ENCODE measurements at places on chromosomes 12 and 14. TPM values are rescaled to one million over a fixed set of nuclear protein-coding genes. Genes with fewer than 3 reads are reported as not detected.
A peak's percentile ranks its signal among the peaks of the same experiment; 100 is the strongest.

The FAIM2 gene
- not detected for polyA plus RNA-seq

The SOX5 gene
- polyA plus RNA-seq: not detected

The HOXC9 gene
- 5.7 TPM for polyA plus RNA-seq

The ABCD2 gene
- polyA plus RNA-seq: not detected

The KRT6C gene
- polyA plus RNA-seq: not detected

The NELL2 gene
- 0.07 TPM for polyA plus RNA-seq

The DAO gene
- polyA plus RNA-seq: not detected

The PRB2 gene
- polyA plus RNA-seq: not detected

The CLEC6A gene
- not detected for polyA plus RNA-seq

The TAS2R8 gene
- not detected for polyA plus RNA-seq

The PIK3C2G gene
- polyA plus RNA-seq: not detected

The CCDC177 gene
- not detected for polyA plus RNA-seq

- DNase-seq: no peak
Observed at GRCh38 chr12:23771240-23771949, 178.1 kb downstream of the SOX5 start.

GRCh38 chr12:45464699-45465098 lies 248.8 kb downstream of the ANO6 start:
- DNase-seq: no peak

DNA sequence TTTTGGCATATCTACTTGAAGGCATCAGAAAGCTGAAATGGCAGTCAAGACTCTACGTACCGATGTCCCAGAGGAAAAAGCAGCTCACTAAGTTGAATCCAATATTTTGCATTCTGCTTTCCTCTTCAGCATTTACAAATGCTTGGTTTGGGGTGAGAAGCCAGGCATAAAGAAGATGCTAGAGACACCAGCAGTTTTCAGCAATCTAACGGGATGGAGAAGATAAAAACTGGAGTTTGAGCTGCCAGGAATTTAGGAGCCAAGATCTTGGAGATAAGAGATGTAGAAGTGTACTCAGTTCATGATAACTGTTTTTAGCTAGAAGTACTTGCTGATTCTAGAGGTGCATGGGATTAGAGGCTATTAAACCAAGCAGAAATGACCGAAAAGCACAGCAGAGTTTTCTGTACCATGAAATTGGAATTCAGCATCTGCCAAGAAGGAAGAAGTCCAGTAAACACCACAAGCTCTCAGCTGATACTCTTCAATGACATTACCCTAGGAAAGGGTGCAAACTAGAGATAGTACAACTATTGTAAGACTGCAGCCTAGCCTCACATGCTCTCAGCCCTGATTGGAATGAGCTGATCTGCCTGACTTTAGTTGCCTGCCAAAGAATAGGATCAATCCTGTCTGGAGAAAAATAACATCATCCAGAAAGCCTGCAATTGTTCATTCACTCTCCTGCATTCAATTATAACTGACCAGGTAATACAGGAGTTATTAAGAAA lies 7.4 kb upstream of the ALDH1L2 start:
- DNase-seq: no peak

DNA sequence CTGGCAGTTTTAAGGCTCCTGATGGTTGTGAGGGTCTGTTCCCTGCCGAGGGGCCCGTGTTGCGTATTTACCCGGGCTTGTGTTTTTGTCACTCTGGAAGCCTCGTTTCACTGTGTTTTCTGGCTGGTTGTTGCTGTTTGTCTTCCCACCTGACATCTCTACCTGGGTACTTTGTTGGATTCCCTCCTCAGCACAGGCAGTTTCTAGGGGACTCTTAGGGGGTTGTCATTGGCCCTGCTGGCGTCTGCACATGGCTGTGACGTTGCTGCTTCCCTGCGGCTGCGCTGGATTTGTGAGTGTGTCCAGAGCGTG lies 6.4 kb downstream of the FBRSL1 start:
- no peak for DNase-seq

- peak; percentile 56 for DNase-seq
Observed at GRCh38 chr12:117140397-117141096, 41.3 kb upstream of the TESC start.

- DNase-seq: no peak
Observed at GRCh38 chr14:47332939-47333338, 342.5 kb downstream of the MDGA2 start.

- peak; percentile 26 for DNase-seq
Observed at GRCh38 chr12:91098941-91099340, 12.4 kb downstream of the LUM start.

- no peak for DNase-seq
Observed at GRCh38 chr14:37708481-37708880, 113.1 kb downstream of the TTC6 start.

- peak; percentile 53 for DNase-seq
Observed at GRCh38 chr12:617304-617915, 45.8 kb downstream of the NINJ2 start.

DNA sequence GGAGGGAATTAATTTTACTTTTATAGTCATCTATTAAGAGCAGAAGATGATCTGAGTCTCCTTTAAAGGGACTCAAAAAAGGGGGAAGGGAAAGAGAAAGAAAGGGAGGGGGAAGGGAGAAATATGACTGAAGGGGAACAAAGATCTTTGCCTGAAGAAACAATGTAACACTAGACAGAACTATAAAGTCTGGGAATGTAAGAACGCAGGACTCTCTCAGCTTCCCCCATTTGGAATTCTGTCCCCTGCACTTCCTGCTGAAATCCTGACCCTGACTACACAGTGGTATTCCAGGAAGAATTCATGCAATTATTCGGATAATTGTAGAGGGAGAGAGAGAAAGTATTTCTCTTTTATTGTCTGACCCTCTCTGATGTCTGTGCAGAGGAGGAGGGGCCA lies 8.6 kb upstream of the HOXC11 start:
- no peak for DNase-seq

DNA sequence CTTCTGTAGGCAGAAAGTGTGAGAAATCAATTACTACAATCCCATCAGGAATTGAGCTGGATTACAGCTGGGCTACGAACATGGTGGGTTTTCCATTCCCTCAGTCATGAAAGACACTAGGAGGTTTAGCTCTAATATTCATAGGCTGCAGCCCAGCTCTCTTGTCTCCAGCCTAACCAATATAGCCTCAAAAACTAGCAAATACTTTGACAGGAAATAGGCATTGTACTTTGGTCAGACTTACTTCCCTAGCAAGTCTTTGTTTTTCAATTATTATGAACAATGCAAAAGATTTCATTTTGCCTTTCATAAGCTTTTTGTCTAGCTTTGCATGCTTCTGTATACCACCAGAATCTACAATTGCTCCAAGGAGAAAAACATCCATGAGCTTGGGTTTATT lies 296.2 kb downstream of the GPHN start:
- no peak for DNase-seq

DNA sequence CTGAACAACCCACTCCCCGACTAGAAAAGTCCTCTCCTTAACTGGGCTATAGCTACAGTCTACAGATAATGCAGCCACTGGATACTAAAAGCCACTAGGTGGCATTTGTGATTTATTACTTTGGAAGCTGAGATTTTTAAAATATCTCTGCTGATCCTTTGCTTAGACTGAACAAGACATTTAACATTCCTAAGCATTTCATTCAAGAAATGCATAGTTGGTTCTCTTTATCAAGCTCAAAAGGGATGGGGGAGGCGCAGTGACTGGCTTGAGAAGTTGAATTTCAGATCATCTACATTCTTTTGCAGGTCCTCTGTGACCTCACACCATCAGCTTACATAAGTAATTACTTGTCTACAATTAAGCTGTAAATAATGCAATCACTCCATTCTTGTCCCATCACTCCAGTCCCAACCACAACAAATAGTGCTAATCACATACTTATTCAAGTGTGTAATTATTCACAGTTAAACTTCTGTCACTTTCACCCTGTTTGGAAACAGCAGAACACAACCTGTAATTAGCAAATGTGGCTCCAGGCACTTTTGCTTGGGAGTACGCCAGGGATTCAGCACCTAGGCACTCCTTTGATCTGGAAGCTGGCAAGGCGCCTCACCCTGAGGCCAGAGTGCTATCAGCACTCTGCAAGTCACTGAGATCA lies 203.6 kb downstream of the NOVA1 start:
- DNase-seq: no peak

- DNase-seq: no peak
Observed at GRCh38 chr12:118980407-118981014, 830 bp upstream of the SRRM4 start.

GRCh38 chr14:62364800-62365280 lies 602.6 kb downstream of the SNAPC1 start:
- no peak for DNase-seq

DNA sequence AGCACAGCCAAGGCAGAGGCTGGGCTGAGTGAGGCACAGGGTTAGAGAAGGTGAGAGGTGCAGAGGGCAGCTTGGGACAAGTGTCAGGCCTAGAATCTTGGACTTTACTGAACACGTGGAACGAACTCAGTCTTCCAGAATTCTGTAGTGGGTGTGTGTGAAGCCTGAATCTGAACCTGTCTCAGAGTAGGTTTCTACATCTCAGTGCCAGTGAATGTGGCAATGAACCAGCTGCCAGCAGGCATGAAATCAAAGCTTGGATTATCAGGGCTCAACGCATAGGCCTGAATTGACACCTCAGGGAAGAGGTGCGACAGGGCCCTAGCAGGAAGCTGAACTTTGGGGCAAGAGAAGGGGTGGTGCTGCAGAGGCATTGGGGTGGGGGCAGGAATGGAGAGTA lies 104.6 kb downstream of the SAMD4A start:
- DNase-seq: no peak

GRCh38 chr14:99420711-99421110 lies 59.9 kb downstream of the SETD3 start:
- DNase-seq: no peak

- no peak for DNase-seq
Observed at GRCh38 chr12:43728117-43728516, 30.5 kb downstream of the PUS7L start.

GRCh38 chr14:39739796-39740195 lies 307.6 kb upstream of the FBXO33 start:
- DNase-seq: no peak

DNA sequence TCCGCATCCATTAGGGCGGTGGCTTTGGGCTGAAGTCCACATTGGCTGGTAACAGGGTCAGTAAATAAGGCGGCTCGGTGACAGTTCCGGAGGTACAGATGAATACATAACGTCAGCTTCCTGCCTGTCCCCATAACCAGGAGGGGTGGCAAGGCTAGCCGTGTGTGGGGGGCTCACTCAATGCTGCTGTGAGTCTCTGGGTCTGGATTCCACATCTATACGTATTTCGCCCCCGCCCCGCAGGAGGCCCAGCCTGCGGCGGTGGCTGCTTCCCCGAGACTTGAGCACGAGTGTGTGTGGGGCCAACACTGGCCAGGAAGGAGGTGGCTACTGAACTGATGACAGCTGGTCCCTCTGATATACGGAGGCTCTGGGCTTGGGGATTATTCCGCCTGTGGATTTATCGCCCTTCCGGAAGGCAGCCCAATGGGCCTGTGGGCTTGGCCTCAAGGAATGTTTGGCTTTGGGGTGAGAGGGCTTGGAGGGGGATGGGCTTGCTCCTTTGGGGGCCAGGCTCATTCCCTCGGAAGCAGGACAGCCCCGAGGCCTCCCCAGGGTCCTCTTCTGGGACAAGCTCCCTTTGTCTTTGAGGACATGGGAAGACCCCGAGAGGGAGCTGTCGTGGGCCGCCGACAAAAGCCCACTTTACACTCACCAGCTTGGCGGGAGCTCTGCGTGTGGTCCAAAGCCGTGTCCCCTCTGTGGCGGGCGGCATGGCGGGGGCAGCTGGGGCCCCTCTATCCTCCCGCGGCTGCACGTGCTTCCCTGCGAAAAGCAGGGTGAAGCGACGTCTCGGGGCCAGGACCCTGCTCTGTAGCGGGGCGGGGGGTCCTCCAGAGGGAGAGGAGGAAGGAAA lies 82.1 kb downstream of the KIF26A start:
- DNase-seq: no peak

GRCh38 chr12:62714774-62715721 lies 219.9 kb downstream of the PPM1H start:
- DNase-seq: no peak

- DNase-seq: peak; percentile 66
Observed at GRCh38 chr12:117968826-117969659, at the start of gene KSR2. TSS of gene KSR2 (minus strand) at chr12:117968990. CDS start at chr12:117968255, 735 bp downstream.

- DNase-seq: peak; percentile 95
Observed at GRCh38 chr12:52372216-52373154, 5.2 kb upstream of the KRT85 start.

GRCh38 chr12:53049571-53050318 lies at the start of gene TNS2:
TSS of gene TNS2 (plus strand) at chr12:53050065. CDS start at chr12:53050186, 121 bp downstream.
- DNase-seq: peak; percentile 68

DNA sequence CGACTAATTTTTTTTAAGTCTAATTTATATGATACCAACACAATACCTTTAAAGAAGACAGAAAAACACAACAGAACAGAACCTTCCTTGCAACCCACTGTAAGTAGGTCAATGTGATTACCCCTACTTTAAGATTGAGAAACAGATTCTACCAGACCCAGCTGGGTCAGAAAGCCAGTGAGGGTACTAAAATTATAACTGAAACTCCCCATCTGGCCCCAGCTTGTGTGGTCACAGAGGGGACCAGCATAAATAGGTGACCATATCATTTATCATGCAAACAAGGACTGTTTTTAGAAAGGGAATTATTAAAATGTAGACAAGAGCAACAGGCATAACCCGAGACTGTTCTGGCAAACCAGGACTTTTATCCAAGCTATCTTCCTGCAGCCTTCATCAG lies 30.1 kb upstream of the FRMD6 start:
- DNase-seq: no peak

DNA sequence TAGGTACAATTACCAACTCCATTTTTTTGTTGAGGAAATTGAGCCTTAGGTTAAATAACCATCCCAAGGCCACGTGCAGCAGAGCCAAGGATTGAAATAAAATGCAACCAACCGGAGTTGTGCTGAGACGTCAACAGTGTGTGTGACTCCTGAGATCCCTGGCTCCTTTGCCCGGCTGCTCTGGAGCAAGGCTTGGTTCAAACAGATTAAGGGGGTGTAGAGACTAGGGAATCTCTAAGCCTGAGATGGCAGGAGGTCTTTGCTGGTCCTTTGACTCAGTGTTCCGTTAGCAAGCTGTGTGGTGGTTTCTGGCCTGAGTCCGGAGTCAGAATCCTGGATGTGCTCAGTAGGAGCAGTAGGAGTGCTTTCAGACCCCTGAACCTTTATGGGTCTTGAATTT lies 1.4 kb upstream of the SLC8A3 start:
- DNase-seq: no peak

DNA sequence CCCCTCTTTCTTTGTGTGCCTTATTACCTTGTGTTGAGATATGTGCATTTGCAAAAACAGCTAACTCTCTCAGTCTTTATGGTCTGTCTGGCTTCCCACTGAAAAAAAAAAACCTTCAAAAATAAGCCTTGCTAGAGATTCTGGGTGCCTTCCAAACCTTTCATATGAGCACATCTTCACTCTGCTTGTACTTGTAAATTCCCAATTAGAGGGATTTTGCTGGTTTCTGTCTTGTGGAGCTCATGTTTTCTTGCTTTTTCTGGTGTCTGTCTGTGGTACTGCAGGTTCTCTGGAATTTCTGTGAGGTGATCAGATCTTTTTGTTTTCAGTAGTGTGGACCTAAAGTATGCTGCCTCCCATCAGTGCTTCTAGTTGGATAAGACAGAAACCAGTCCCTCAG lies 100.1 kb downstream of the PIK3C2G start:
- DNase-seq: no peak

DNA sequence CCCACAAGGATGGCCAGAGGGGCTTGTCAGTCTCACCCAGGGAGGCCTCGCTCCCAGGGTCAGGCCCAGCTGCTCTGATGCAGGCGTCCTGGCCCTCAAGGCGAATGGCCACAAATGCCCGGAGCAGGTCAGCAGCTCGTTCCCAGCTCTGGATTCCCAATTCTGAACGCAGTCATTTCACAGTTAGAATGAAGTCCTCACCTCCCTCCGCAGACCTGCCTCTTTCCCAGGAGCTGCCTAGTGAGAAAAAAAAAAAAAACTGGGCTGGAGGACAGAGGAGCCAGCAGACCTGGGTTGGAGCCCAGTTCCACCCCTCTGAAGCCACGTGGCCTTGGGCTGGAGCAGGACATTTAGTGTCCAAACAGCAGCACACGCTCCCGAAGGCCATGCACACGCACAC lies 62.2 kb upstream of the DIO3 start:
- no peak for DNase-seq
